ENCODE measurements at places on chromosomes 6 and 20. TPM values are rescaled to one million over a fixed set of nuclear protein-coding genes. Genes with fewer than 3 reads are reported as not detected.

BPIFA1 gene
- not detected for total RNA-seq

CRISP2 gene
- not detected for total RNA-seq

SAMD5 gene
- not detected for total RNA-seq

PANK2 gene
- total RNA-seq, result 59.7 TPM

MYB gene
- total RNA-seq, result 12.6 TPM

JPH2 gene
- total RNA-seq, result not detected

TMC2 gene
- total RNA-seq, result not detected

DUSP15 gene
- total RNA-seq, result not detected

PRRT1 gene
- total RNA-seq, result 0.23 TPM

OR10C1 gene
- not detected for total RNA-seq

CAP2 gene
- total RNA-seq, result not detected

DNA sequence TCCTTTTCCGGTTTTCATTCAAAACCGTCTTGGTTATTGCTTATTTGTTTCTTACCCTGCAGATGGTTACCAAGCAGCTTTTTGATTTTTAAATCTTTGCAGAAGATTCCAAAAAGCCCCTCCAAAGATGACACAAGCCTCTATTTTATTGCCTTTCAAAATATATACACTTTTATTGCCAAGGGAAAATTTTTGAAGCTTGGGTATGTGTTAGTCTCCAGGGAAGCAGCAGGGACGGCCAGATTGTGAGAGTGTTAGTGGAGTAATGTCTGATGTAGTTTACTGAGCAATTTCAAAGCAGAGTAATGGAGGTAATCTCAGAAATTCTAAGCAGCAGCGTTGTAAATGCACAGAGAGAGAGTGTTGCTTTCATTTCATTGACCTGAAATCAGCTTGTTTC is 193.8 kb downstream of the FARS2 start:
- DNase-seq, result no peak

DNA sequence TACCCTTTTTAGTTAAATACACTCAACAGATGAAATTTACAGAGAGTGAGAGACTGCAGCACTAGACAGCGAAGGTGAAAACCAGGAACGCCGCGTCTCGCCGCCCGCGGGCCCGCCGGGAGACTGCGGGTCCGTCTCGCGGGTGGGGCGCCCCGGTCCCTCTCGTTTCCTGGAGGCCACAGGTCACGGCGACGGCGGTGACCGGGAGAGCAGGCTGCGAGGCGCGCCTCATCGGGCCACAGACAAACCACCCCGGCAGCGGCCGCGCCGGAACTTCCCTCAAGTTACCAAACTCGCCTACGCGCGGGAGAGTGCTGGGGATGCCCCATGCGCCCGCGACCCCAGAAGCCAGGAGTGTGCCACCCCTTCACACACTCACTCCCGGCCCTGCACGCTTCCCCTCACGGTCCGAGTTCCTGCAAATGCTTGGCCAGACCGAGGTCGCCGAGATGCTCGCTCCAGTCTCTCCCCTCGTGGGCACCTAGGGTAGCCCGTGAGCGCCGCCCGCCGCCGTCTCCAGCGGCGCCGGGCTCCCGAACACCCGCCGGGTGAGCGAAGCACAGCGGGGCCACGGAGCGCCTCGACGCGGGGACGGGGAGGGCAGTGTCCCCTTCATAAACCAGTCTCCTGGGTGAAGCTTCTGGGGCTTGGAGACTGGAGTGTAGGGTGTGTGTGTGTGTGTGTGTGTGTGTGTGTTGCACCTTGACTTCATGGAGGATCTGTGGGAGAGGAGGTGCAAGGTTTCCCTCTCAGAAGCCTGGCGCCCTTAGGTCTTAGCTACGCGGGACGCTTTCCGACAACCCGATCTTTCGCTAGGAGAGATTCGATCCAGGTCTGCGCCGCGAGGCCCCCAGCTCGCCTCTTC is 1.4 kb downstream of the BACH2 start:
- peak; percentile 66 for DNase-seq

DNA sequence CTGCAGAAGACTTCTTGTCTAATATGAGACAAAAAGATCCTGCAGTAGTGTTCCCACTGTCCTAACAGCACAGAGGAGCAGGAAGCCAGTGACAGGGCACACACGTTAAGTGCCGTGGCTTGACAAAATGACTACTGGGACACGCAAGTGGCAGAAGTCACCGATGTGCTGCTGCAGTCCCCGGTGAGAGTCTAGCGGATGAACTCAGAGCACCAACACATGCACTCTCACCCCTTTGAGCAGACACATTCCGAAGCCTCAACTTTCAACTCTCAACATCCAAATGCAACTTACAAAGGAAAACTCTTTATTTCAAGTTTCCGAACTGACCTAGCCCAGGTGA is 898 bp downstream of the LAMA4 start:
- no peak for DNase-seq

- no peak for DNase-seq
Observed at GRCh38 chr6:63886341-63886740, 250.7 kb downstream of the PHF3 start.

GRCh38 chr20:33522256-33522820 is 32.4 kb downstream of the CBFA2T2 start:
- DNase-seq, result no peak

DNA sequence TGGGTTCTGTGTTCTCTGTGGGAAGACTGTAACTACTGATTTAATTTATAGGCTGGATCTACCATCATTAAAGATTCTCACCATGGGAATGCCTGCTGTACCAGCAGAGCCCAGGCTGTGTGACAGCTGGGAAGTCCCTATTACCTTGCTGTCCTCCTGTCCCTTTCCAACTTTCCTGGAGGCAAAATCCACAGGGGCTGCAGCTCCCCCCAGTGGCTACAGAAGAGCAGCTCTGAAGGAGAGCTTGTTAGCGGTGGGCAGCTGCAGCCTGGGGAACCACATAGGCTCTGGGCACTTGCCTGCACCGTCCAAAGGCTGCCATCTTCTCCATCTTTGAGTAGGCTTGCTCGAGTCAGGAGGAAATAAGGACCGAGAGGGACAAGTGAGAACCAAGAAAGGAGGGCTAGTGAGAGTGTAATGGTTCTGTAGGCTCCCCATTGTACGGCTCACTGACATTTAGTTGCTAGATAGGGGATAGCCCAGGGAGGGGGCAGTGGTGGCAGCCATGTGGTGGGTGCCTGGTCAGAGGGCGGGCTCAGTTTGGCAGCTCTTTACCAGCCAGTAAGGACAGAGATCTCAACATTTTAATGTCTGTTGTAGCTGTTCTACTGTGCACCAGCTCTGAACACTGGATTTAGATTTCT is 155.1 kb upstream of the MLIP start:
- DNase-seq, result peak; percentile 8

DNA sequence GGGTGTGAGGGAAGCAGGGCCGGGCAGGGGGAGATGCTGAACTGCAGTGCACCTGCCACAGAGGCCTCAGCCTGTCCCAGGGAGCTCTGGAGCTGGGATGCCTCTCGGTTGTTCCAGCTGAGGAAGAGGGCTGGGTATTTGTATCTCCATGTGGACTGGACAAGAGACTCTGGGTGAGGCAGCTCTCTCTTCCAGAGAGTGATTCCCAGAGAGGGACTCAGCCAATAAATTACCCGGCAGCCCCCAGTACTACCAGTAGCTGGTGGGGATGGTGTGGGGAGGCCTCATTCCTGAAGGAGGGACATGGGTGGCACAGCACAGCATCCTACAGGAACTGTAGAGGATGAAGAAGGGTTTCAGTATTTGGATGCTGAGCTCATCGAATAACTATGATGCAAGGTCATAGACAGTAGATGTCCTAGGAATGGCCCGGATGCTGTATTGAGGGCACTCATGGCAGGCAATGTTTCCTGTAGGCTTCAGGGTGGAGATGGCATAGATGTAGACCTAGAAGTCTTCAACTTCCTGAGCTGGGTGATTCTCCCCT is 1.4 kb downstream of the FGD2 start:
- DNase-seq, result no peak

- DNase-seq, result no peak
Observed at GRCh38 chr20:10474606-10475184, 39.6 kb downstream of the SLX4IP start.

DNA sequence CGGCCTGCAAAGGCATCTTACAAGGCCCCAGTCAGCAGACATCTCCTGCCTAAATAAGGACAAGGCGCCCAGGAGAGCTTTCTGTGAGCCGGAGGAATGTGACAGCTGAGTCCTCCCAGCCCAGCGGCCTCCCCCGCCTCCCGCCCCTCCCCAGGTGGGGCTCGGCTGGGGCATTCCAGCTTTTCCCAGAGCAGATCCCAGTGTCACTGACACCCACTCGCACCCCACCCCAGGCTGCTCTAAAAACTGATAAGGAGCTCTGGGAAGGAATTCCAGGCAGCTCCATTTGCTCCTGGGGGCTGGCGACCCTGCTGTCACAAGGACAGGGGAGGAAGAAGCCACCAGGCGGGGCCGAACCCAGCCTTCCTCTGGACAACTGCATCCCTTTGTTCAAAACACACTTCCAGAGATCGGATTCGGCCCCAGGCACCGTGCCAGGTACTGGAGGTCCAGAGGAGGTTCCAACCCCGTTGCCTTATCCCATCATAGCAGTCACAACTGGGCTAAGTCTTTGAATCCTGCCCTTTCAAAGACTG is 49.7 kb downstream of the JPH2 start:
- no peak for DNase-seq

GRCh38 chr6:11812951-11813350 is 34.3 kb upstream of the ADTRP start:
- DNase-seq, result no peak

GRCh38 chr20:277496-277781 is 13.1 kb downstream of the C20orf96 start:
- DNase-seq, result no peak

DNA sequence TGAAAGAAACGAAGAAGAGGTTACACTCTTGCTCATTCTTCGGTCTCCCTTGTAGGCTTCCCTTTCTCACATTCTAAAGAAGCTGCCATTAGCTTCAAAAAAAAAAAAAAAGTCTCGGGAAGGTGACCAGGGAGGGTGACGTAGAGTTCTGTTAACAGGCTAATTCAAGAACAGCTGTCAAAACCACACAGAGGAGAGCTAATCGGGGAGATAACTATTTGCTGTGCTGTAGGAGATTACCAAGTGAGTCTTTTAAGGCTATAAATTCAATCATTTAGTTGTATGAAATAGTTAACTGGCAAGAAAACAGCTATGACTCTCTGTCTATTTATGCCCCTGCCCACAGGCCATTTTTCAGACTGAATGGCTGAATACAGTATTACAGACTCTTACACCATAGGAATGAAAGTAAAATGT is 256.8 kb downstream of the SYNE1 start:
- no peak for DNase-seq

GRCh38 chr6:137766596-137767370 is 100.3 kb upstream of the TNFAIP3 start:
- DNase-seq, result no peak

GRCh38 chr20:37775200-37775599 is 81.4 kb downstream of the CTNNBL1 start:
- DNase-seq, result no peak

DNA sequence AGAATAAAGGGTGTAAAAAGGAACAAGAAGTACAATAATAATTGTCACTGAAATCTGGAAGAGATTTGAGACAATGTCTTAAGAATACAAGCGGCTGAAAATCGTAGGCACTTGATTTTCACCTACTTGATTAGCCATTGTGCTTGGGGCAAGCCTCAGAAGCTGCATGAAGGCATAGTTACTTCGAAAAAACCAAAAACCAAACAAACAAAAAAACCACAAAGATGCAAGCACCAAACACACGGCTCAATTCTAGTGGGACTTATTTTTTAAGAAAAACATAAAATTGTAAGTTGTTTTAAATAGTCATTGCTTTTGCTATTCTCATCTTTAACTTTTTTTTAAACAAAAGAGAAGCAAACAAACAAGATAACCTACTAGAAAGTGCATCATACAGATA is 235.6 kb downstream of the OGFRL1 start:
- DNase-seq, result no peak

- DNase-seq, result no peak
Observed at GRCh38 chr20:5908981-5909380, 41.4 kb downstream of the TRMT6 start.

DNA sequence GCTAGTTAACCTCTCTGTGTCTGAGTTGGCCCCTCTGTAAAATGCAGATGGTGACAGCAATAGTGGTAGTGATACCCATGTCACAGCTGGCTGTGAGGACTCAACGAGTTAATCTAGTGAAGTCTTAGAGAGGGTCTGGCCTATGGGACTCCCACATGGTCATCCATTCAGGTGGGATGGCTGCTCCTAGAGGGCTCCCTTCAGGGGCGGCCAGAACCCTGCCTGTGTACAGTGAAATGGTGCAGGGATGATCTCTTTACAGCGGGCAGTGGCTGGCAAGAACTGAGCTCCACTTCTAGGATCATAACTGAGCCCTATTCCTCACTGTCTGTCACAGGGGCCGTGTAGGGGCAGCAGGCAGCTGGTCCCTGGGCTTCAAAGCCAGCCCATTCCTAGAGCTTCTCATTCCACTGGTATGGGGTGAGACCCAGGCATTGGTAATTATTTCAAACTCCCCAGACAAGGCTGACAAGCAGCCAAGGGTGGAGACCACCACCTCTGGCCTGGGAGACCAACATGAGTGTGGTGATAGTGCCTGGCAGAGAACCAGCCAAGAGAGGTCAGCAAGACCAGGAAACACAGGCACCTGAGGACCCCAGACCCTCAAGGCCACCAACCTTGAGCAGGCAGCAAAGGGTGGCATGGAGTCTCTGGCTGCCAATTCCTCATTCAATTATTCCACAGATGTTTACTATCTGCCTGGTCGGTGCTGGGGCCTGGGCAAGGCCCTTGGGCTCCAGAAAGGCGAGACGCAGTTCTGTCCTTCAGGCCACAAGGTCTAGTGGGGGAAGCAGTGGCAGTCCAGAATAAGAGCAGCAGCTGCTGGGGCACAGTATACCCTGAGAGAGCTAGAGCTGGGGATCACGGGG is 103.4 kb downstream of the MRPL14 start:
- no peak for DNase-seq

DNA sequence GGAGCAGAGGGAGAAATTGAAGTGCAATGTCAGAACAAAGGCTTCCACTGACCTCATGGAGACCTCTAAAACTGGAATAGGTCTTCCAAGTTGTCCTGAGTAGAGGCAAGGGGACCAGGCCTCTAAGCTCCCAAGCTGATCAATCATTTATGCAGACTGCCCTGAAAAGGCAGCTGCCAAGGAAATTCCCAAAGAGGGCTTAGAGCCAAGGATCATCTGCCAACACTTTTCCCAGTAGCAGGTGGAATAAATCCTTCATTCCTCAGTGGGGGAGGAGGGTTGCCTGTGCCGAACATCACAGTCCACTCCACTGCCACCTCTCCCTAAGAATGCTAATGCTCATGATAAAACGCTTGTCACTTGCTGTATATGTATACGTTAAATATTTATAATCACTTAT is 29.3 kb upstream of the RALY start:
- no peak for DNase-seq

GRCh38 chr6:84329516-84329915 is 102.1 kb upstream of the CEP162 start:
- no peak for DNase-seq

- DNase-seq, result no peak
Observed at GRCh38 chr6:148907573-148907972, 160.7 kb downstream of the UST start.

DNA sequence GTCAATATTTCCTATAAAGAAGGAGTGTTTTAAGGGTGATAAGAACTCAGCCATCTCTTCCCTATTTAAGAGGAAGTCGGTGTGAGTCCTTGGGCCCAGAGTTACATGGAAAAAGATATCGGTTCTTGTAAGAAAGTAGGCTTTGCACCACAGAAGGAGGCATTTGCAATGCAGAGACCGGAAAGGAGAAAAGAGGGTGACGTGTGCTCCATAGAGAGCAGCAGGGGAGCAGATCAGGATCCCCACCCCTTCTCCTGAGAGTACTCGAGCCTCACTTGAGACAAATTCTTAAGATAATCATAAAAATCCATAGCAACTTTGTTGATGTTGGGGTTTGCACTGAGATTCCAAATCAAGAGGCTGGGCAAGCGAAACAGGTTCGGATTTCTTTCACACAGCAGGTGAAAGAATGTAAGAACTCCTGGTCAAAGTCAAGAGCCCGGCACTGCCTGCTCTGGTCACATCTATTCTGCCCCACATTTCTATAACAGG is 27.8 kb downstream of the FOXA2 start:
- no peak for DNase-seq

Data from activated CD4-positive, alpha-beta T cell treated with anti-CD3 and anti-CD28 coated beads, Interleukin-2, amount 10 ng/mL, durations not matched to agents 7 days and 5 days (primary cell).